ENCODE measurements at places on chromosomes 3 and 15.

DNA sequence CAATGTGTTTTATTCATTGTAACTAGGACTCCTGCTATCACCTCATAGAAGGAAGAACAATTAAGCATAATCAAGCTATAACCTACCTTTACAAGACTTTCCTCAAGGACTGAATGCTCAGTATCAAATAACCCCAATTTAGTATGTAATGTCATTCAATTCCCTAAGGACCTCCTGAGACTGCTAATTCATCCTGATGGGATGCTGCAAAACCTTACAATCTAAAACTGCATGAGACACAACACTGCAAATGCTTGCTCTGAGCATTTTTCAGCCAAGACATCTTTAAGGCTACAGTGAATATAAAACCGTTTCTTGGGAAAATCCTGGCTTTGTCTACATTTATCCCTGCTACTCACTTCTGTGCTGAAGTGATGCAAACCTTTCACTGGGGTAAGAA is 69.9 kb downstream of the RYK start:
- no peak for DNase-seq

GRCh38 chr15:70783041-70783440 is 19.7 kb upstream of the UACA start:
- DNase-seq: no peak

DNA sequence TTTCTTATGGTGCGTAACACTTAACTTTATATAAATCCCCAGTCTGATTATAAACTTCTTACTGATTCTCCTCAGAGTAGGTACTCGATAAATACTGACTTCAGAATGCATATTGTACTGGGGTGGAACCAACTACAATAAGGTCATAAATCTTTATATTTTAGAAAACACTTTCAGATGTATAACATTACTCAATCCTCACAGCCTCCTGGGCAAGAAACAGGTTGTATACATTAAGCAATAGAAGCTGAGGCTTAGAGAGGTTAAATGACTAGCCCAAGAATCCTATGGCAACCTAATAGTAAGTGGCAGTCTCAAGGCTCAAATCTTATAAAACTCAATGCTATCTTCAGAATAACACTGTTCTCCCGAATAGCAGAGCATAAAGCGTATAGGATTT is 9.1 kb downstream of the VPS13C start:
- DNase-seq: no peak

GRCh38 chr3:106457281-106458180 is 588.7 kb upstream of the CBLB start:
- DNase-seq: no peak

DNA sequence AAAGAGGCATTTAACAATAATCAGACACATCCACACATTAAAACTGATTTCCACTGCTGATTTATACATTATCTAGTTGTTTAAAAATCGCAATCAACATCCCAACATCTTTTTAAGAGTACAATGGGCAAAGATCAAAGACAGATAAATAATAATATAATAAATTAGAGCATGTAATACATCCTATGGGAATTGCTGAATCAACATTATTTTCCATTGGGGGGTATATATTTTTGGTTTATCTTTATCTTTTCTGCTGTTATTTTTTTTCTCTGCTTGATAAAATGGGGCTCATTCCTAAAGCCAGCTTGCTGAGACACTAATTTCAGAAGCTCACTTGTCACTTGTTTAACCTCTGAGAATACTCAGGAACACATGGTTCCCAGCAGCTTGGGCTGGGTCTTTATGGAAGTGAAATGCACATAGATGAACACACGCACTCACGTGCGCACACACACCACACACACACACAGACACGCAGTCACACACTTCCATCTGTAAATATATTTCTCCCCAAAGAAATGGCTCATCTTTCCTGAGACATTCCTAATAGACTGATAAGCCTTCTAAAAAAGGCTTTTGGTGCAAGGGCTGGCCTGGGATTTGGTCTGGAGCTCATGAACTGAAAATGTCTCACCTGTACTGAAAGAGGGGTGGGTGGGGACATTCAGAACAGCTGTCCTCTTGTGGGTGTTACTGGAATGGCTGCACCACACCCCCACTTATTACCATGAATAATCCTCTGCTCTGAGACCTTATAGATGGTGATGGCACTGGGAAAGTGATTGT is 3.5 kb upstream of the PPIB start:
- DNase-seq: no peak

- DNase-seq: no peak
These were observed 22.0 kb downstream of the SLC7A14 start for GRCh38 chr3:170563712-170564423.

- DNase-seq: no peak
These were observed 48.9 kb upstream of the CPNE4 start for GRCh38 chr3:132083583-132084279.

DNA sequence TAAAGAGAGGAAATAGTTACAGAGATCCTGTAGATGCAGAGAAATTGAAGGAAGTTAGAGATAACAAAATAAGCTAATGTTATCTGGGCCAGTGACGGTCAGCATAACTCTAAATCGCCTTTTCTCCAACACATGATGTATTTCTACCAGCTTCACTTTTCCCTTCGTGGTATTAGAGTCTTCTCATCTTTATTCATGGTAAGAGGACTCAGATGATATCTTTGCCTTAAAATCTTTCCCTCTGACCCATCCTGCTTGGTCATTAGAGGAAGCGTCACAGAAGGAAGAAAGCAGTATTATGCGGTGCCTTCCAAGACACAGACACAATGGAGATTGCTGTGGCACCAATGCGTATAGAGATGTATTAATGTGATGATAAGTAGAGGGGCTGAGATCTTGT is 320.7 kb upstream of the GOLIM4 start:
- no peak for DNase-seq

DNA sequence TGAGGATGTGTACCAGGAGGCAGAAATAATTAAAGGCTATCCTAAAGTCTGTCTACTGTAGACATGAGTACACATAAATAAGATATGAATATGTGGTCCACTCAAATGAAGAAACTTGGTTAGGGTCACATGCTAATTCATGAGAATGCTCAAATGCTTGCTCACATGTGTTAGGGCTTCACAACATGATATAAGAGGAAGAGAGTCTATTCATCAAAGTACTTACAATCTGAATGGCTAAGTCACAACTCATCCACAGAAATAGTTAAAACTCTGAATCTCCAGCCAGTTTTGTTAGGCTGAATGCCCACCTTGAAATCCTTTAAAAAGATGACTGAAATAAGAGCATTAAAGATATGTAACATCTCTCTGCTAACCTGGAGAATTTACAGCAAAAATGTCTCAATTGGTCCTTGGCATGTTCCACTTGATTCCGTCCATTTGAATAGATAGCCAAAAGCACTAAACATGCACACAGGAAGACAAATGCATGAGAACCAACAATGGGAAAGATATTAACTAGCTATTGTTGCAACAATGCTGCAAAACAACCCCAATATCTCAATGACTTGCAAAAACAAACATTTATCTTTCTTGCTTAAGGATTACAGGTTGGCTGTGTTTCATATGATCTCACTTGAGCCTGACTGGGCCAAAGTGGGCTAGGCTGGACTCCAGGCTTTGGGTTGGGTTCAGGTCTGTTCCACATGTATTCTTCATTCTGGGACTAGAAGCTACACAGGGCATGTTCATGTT is 10.6 kb upstream of the TBC1D5 start:
- DNase-seq: no peak

DNA sequence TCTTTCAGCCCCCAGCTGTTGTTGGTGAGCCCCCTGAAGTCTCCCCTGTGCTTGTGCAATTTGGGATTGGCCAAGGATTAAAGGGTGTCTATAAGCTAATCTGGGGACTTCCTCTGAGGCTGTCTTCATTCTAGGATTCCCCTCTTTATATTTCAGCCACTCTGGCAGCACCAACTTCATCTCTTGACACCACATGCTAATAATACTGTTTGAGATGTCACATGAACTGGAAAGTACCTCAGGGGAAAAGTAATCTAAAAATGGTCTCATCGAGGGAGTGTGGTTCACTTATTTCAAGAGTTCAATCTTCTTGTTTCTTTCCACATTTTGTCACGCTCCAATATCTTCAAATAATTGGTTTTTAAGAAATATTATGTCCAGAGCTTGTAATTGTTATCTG is 279.2 kb upstream of the TMC3 start:
- DNase-seq: no peak

Data from stimulated activated CD4-positive, alpha-beta T cell treated with anti-CD3 and anti-CD28 coated beads, Interleukin-1b, Interleukin-23, amount 100 ng/mL, for 1 hour (primary cell).